ENCODE measurements at places on chromosomes 16 and 17.

GRCh38 chr17:64448665-64449512, at the start of gene MILR1:
Gene MILR1, plus strand, starts transcription at chr17:64449115. Its CDS starts 54 bp downstream, at chr17:64449169.
- DNase-seq: peak; percentile 56

GRCh38 chr16:86895606-86896005, 317.3 kb downstream of the FOXL1 start:
- DNase-seq: no peak

DNA sequence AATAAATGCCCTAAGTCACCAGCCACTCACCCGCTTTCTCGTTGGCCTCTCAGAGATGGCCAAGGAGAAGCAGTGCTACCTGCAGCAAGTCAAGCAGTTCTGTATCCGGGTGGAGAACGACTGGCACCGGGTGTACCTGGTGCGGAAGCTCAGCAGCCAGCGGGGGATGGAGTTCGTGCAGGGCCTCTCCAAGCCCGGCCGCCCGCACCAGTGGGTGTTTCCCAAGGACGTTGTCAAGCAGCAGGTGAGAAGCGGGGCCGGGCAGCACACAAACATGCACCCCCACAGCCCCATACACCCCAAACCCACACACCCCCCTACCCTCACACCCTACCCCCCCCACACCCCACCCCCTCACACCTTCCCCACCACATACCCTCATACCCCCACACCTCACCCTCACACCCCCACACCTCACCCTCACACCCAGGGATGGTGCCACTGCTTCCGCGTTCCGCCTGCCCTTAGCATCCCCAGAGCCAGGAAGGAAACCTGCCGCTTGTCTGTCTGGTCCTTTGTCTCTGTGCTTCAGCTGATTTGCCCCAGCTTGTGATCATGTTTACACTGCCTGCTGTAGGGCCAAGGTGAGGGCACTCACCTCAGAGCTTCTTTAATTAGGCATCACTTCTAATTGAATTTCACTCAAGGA, 41.9 kb upstream of the ENDOV start:
- DNase-seq: no peak

DNA sequence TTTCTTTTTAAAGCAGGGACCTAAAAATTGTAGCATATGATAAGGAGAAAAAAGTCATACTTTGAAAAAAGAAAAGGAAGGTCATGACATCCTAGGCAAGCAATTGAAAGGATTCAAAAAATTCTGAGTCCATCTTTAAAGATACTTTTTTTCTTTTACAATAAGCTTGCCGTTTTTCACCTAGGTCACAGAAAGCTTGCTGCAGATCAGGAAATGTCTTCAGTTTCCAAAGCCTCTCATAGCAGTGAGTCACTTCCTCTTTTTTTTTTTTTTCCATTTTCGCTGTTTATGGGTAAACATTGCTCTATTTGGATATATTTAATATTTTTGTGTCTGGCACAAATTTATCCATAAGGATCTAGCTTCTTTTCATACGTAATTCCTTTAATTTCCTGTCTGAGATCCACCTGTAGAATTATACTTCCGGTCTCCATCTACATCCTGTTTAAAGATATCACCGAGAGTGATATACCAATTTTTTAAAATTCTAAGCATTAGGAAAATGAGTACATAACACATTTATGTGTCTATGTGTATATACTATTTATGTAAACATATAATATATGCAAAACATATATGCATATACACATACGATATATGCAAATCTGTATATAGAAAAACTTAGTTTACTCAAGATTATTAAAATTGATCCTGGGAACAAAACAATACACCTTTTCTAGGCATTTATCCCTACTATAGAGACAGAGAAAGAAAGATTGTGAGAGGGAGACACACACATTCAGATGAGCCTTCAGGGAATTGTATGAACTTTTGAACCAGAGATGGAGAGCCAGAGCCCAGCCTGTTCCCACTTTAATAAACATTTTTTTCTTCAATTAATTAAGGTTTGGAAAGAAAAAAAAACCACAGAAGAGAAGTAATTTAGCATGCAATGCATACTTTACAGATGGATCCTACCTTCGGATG, 134.4 kb downstream of the SKAP1 start:
- peak; percentile 35 for DNase-seq

DNA sequence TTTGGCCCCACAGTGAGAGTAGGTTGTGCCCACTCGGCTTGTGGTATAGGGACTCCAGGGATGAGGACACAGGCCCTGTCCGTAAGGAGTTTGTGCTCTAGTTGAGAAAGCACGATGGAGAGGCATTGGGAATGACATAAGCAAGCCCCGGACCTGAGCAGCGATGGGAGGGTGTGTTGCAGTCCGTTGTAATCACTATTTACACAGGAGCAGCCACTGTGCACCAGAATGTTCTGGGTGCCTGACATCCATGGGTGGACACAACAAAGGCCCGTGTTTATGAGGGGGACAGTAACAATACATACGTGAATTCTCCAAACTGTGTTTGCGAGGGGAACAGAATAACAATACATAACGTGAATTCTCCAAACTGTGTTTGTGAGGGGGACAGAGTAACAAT, 86.8 kb downstream of the NPIPB11 start:
- no peak for DNase-seq

GRCh38 chr17:51805765-51806164, 352.7 kb downstream of the CA10 start:
- no peak for DNase-seq

DNA sequence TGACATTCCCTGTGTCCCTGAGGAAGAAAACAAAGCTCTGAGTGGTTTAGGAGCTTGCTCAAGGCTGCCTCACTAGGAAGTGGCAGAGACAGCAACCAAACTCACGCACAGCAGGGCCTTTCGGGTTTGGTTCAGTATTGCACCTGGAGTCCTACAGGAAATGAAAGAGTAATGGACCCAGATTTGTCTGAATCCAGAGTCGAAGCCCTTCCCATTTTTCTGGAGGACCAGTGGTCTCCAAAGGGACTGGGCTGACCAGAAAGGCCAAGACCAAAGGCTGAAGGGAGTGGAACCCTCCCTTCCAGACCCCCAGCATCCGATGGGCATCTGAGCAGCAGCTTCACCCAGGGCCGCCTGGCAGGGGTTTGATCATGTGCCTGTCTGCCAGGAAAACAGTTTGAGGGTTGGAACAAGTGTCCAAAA, 85.5 kb upstream of the RPL38 start:
- no peak for DNase-seq

- no peak for DNase-seq
Measured at GRCh38 chr17:36791942-36792475, 145.3 kb upstream of the LHX1 start.

GRCh38 chr16:30357715-30358576, 2.8 kb upstream of the CD2BP2 start:
- no peak for DNase-seq

GRCh38 chr17:40076591-40076990, 13.8 kb downstream of the THRA start:
- no peak for DNase-seq

GRCh38 chr17:18185391-18185790, 1.8 kb downstream of the ALKBH5 start:
- no peak for DNase-seq

GRCh38 chr17:12898110-12898509, 108.8 kb downstream of the ARHGAP44 start:
- DNase-seq: no peak

DNA sequence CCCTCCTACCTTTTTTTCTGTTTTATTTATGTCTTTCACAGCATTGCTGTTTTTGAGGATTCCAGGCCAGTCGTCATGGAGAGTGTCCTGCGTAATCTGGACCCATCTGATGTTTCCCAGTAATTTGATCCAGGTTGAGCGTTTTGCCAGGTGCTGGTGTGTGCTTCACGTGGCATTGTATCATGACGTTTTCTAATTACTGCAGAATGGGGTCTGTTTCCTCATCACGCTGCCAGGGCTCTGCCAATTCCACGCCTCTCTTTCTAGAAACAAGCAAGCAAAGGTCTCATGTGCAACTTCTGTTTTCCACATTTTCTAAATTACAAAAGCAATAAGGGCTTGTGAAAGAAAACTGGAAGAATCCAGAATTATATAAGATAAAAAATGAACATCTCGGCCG, 28.3 kb upstream of the BHLHA9 start:
- DNase-seq: no peak

DNA sequence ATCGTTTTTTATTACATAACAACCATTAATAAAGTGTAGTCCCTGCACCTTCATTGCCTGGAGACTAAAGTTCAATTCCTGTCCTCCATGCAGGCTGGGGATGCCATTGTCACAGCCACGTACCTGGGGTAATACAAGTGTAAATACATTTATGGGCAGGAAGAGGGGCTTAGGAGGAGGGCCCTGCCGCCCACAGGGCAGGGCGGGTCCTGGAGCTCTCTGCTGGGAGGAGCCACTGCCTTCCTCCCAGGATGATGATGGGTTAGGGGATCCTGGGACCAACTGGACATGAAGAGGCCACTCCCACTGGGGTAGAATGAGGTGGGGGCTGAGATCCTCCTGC, 44.1 kb upstream of the SLC38A10 start:
- no peak for DNase-seq

DNA sequence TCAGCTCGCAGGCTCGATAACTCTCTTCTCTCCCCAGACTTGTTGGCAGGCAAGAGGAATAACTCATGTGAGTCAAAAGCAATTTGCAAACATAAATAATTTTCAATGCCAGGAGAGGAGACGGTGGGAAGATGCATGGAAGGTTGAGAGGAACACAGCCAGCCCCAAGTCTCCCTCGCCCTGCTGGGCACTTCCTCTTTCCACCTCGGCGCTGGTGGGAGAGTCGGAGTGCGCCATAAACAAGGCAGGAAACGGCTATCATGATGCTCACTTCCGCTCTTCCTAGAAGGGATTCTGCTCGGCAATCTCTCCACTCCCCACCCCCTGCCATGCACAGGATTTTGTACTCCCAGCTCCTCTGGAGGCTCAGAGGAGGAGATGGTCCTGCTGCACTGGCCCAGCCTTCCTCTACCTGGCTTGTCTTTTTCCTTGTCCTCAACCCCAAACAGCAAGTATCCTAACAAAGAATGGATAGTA, 13.0 kb downstream of the CBX4 start:
- DNase-seq: no peak

- no peak for DNase-seq
Measured at GRCh38 chr17:73411313-73411747, 99.5 kb upstream of the CDC42EP4 start.

DNA sequence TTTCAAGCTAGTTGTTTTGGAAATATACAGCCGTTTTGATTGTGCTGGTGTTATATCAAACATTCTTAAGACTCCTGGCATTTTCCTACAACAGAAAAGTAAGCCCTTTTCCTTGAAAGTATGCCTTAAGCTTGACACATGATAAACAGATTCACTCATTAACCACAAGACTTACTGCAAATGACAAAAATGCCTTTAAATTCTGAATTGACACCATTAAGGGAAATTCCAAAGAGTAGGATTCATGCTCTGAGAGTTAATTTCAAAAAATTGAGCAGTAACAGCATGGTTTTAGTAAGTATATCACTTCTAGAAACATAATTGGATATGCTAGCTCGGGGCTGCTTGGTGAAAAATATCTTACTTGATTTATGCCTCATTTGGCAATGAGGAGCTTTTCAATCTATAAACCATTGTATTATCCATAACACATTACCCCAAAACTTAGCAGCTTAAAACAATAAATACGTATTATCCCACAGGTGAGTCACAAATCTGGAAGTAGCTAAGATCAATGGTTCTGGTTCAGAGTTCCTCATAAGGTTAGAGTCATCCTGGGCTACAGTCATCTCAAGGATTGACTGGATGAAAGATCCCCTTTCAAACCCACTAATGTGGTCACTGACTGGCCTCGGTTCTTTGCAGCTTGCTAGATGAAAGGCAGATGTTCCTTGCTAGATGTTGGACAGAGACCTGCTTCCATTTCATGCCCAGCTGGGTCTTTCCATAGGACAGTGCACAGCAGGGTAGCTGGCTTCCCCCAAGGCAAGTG, 8.2 kb upstream of the PHAF1 start:
- no peak for DNase-seq

- DNase-seq: no peak
Measured at GRCh38 chr17:17352836-17353624, 49.9 kb downstream of the NT5M start.

DNA sequence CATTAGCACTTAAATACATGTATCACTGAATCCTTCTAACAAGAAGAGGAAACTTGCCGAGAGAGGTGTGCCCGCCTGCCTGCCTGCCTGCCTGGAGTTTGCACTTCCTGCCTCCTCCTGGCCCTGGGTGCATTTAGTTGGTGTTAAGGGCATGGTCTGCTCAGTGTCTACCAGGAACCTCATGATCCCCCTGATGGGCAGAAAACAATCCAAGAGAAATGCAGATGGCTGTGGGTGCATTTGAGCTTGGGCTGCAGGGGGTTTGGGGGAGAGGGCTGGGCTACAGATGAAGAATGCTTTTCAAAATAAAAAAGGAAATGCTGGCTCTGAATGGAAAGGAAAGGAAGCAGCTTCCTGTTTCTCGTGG, 10.1 kb downstream of the KSR1 start:
- DNase-seq: no peak

GRCh38 chr16:83768986-83769385, 38.8 kb upstream of the HSBP1 start:
- DNase-seq: no peak

GRCh38 chr16:64364894-64365293, 757.0 kb downstream of the CDH11 start:
- DNase-seq: no peak

DNA sequence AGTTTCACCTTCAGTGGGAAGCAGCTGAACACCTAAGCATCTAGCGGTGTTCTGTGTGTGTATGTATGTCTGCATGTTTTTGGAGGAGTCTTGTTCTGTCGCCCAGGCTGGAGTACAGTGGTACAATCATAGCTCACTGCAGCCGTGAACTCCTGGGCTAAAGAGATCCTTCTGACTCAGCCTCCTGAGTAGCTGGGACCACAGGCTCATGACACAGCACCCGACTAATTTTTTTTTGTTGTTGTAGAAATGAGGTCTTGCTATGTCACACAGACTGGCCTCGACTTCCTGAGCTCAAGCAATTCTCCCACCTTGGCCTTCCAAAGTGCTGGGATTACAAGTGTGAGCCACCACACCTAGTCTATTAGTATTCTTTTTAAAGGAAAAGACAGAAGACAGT, 30.2 kb upstream of the FAAP100 start:
- no peak for DNase-seq

GRCh38 chr17:42210046-42210445, 15.8 kb upstream of the GHDC start:
- DNase-seq: no peak

- no peak for DNase-seq
Measured at GRCh38 chr17:34452769-34453168, 89.7 kb upstream of the CCL1 start.
